ENCODE measurements at places on chromosomes 1 and 21. TPM values are rescaled to one million over a fixed set of nuclear protein-coding genes. Genes with fewer than 3 reads are reported as not detected.

DNA sequence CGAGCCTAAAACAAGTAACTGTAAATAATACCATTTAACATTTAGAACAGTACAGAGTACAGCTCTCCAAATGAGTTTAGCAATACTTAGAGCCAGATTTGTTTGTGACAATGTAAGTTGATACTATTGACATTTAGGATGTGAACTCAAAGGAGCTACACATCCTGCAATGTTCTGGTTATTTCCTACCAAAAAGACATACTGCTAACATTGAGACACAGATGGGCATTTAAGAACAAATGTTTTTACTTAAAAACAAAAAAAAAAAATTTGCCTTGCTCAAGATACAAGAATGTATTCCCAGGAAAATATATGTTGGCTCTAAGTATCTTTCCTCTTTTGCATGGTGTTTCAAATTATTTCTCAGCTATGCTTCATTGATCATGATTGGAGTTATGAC lies 1464.8 kb upstream of the PRMT6 start:
- no peaks in the 10 kb centered on the region for H3K36me3 ChIP-seq
- DNase-seq: no peak
- no peak overlapping the region for H3K4me3 ChIP-seq
- H3K4me1 ChIP-seq: no peaks in the 10 kb centered on the region
- no peaks in the 10 kb centered on the region for H3K27me3 ChIP-seq

DNA sequence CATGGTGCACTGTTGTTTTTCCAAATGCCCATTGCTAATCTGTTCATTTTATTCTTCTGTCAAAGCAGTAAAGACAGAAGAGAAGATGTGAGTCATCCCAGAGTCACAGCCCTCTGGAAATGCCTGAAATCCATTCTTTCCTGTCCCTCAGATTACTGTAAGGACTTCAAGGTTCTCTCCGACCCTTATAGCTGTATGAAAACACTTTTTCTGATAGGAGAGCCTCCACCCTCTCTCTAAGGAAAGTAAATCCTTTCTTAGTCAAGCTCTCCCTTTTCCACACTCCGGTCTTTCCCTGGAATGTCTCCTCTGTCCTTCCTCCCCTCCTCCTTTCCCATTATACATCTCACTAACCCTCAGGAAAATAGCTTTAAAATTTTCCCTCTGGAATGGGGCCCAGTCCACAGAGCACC lies 3.5 kb upstream of the PRDX6 start:
- no peak overlapping the region for H3K27ac ChIP-seq
- H3K27me3 ChIP-seq: no peaks in the 10 kb centered on the region
- H3K4me1 ChIP-seq: peaks cover 35% of the 10 kb centered on the region
- no peak for DNase-seq

DNA sequence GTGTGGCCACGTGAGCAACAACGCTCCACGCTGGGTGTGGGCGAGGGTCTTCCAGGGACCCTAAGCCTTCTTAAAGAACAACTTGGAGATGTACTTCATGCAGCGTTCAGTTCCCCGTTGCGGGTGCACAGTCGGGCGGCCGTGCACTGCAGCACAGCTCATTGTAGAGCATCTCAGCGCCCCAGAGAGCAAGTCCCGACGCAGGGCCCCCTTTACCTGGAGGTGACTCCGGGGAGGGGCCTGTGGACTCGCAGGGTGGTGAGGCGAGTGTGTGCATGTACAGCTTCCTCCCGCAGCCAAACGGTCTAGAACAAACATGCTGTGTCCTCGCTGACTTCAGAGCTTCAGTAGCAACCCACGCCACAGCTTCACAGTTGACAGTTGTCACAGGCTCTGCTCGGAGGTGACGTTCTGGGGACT lies 19.5 kb downstream of the RRP1 start:
- no peak for DNase-seq
- peaks cover 8% of the 10 kb centered on the region for H3K4me1 ChIP-seq
- H3K27me3 ChIP-seq: no peaks in the 10 kb centered on the region
- no peak overlapping the region for H3K4me3 ChIP-seq

DNA sequence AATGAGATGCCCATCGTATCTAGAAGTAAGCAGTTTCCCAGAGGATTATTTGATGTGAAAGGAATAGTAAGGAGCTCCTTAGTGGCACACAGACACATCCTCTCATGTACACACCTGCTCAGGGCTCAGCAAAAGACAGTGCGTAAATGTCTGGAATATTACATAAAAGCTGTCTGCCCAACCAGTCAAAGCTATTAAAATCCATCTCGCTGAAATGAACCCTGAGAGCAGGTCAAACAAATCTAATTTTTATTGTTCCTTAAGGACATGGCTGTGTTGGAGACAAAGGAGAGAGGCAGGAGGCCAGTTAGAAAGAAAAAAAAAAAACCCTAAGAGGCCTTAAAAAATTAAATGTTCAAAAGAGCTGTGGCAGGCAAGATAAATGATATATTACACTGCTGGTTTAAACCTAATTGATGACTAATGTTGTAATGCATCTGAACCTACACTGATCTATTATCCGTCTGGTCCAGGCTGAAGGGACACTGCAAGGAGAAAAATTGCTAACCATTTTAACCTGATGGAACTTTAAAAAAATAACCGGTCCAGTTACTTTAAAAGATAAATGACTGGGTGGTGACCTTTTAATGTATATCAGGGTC lies 58.5 kb upstream of the FGGY start:
- peaks cover 10% of the 10 kb centered on the region for H3K27me3 ChIP-seq
- DNase-seq: no peak
- no peaks in the 10 kb centered on the region for H3K36me3 ChIP-seq
- H3K4me3 ChIP-seq: no peak overlapping the region
- H3K27ac ChIP-seq: no peak overlapping the region
- no peaks in the 10 kb centered on the region for H3K4me1 ChIP-seq

- DNase-seq: no peak
- H3K4me3 ChIP-seq: no peak overlapping the region
- no peaks in the 10 kb centered on the region for H3K27me3 ChIP-seq
- peak overlapping the region; percentile 52 for H3K27ac ChIP-seq
These were observed 117.1 kb upstream of the IFFO2 start for GRCh38 chr1:19073311-19074186.

DNA sequence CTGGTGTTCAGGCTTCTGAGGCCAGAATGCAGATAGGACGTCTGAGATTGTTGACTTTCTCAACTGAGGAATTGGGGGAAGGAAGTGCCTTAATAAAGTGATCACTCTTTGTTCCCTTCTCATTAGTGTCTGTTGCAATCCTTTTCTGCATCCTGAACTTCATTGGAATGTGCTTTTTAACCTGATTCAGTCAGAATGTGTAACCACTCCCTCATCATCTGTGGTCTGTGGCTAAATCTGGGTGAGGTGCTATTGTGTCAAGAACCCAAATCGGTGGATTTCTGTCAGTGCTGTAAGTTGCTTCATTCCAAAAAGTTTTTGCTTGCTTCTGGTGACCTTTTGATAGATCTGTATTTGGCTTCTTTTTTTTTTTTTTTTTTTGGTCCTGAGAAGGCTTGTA lies 38.2 kb downstream of the ARID1A start:
- H3K4me3 ChIP-seq: no peak overlapping the region
- H3K36me3 ChIP-seq: peaks cover 76% of the 10 kb centered on the region
- no peak for DNase-seq
- peaks cover 43% of the 10 kb centered on the region for H3K4me1 ChIP-seq
- peak overlapping the region; percentile 63 for H3K27ac ChIP-seq
- H3K27me3 ChIP-seq: no peaks in the 10 kb centered on the region

DNA sequence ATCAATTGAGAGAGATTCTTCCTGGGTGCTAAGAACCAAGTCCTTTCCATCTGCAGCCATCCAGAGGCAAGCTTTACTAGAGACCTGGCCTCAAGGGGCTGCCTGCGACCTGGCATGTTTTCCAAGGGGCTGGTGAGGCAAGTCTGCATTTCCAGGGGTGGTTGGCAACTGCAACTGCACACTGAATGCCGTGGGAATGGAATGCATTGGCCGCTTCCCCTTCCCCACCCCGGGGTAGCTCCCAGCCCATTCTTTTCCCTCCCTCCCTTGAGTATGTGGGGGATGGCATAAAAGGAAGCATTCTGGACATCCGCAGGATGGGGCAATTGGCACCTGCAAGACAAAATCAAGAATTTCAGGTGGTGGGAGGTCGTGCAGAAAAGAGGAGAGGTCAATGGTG lies 155.1 kb downstream of the IGSF21 start:
- H3K27me3 ChIP-seq: no peaks in the 10 kb centered on the region
- H3K27ac ChIP-seq: no peak overlapping the region
- H3K4me1 ChIP-seq: no peaks in the 10 kb centered on the region

DNA sequence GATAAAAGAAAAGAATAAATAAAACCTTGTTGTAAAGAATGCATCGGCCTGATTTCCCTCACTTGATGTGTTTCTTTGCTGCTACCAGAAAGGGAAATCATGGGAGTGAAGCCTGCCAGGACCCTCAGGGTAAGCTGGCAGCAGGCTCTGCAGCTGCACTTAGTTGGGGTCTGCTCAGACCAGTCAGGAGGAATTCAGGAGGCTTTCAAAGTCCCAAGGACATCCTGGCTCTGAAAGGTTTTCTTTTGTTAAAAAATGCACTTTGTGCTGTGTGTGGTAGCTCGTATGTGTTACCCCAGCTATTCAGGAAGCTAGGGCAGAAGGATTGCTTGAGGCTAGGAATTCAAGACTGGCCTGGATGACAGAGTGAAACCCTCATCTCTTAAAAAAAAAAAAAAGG lies 254.8 kb downstream of the ZNF648 start:
- H3K4me1 ChIP-seq: no peaks in the 10 kb centered on the region
- H3K4me3 ChIP-seq: no peak overlapping the region
- no peak overlapping the region for H3K27ac ChIP-seq
- H3K36me3 ChIP-seq: no peaks in the 10 kb centered on the region

DNA sequence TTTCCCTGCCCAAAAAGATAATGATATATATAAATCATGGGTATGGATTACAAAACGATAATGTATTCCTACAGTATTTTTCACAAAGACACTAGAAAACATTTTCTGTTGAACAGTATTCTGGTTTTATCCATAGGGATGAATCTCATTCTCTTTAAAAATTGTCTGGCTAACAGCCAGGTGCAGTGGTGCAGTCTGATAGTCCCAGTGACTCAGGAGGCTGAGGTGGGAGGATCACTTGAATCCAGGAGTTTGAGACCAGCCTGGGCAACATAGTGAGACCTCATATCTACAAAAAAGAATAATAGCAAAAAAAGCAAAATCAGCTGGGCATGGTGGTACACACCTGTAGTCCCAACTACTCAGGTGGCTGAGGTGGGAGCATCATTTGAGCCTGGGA lies 23.3 kb downstream of the PIP5K1A start:
- H3K27me3 ChIP-seq: no peaks in the 10 kb centered on the region
- DNase-seq: no peak
- H3K4me3 ChIP-seq: no peak overlapping the region
- H3K27ac ChIP-seq: no peak overlapping the region
- peaks cover 23% of the 10 kb centered on the region for H3K36me3 ChIP-seq
- peaks cover 8% of the 10 kb centered on the region for H3K4me1 ChIP-seq

- peaks cover 15% of the 10 kb centered on the region for H3K36me3 ChIP-seq
- peak; percentile 15 for DNase-seq
- H3K4me3 ChIP-seq: peak overlapping the region; percentile 97
- H3K4me1 ChIP-seq: peaks cover 37% of the 10 kb centered on the region
These were observed 1.1 kb upstream of the GTF2B start for GRCh38 chr1:88892357-88892877.

DNA sequence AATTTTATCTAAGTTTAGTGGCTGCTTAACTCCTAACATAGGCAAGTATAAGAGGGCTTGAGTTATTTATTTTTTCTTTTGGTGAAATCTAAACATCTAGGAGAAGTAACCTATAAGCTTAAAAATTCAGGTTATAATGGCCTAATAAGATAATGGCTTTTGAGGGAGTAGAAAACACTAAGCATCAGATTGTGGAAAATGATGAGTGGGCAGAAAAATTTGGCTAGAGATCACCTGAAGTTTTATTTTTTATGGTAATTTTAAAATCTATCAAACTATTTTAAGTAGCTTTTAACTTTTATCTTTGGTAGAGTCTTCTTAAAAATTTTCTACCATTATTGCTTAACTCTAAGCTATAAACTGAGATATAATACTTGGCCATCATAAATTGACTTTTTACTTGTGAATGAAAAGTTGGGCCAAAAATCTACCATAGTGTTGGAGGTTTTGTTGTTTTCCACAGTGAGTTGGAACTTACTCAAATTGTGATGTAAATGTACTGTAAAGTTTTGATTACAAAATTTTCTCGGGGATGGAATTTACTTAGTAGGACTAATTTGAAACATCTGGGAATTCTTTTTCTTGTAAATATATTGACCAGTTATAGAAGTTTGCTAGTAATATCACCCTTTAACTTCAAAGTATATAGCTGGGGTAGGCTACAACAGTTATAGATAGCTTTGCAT lies 63.9 kb downstream of the USP25 start:
- peaks cover 42% of the 10 kb centered on the region for H3K4me1 ChIP-seq
- DNase-seq: no peak
- no peak overlapping the region for H3K4me3 ChIP-seq
- peaks cover 20% of the 10 kb centered on the region for H3K36me3 ChIP-seq
- H3K27ac ChIP-seq: no peak overlapping the region
- H3K27me3 ChIP-seq: no peaks in the 10 kb centered on the region

DNA sequence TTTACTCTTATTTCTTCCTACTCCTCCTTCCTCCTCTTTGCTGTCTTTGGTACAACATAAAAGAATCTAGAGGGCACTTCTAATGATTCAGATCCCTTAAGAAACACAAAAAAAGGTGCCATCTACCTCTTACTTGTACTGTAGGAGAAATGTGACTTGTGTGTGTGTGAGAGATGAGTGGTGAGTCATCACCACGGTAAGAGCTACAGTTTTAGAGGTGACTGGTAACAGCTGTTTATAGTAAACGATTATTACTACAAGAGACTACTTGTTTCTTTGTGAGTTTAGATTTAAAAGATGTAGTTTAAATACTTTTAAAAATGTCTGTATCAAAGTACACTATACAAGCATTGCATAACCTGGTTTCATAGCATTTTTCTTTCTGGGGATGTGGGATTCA lies 40.4 kb downstream of the SLC35D1 start:
- no peak overlapping the region for H3K27ac ChIP-seq
- H3K4me3 ChIP-seq: no peak overlapping the region
- H3K27me3 ChIP-seq: no peaks in the 10 kb centered on the region
- H3K4me1 ChIP-seq: peaks cover 5% of the 10 kb centered on the region
- DNase-seq: no peak

GRCh38 chr1:201573923-201574322 lies 35.0 kb downstream of the NAV1 start:
- H3K4me1 ChIP-seq: no peaks in the 10 kb centered on the region
- no peaks in the 10 kb centered on the region for H3K36me3 ChIP-seq
- H3K4me3 ChIP-seq: no peak overlapping the region

The CFHR2 gene
- not detected for total RNA-seq

The AGPAT3 gene
- total RNA-seq: 126 TPM

The MANEAL gene
- 1.1 TPM for total RNA-seq

The PTGFR gene
- total RNA-seq: not detected

The MYBPH gene
- not detected for total RNA-seq

The KCNT2 gene
- not detected for total RNA-seq

The AVPR1B gene
- not detected for total RNA-seq

The EPHB2 gene
- total RNA-seq: not detected

The TNFAIP8L2 gene
- 28.7 TPM for total RNA-seq

The NUF2 gene
- total RNA-seq: 47.4 TPM
